ENCODE measurements at places on chromosomes 3 and 15.

GRCh38 chr3:102024270-102024904 lies 175.1 kb downstream of the NFKBIZ start:
- no peaks in the 10 kb centered on the region for H3K36me3 ChIP-seq
- no peaks in the 10 kb centered on the region for H3K27me3 ChIP-seq
- H3K27ac ChIP-seq = no peak overlapping the region
- no peak for DNase-seq

- H3K27ac ChIP-seq = peak overlapping the region; percentile 24
- DNase-seq = no peak
- H3K36me3 ChIP-seq = no peaks in the 10 kb centered on the region
- no peak overlapping the region for H3K4me3 ChIP-seq
Observed at GRCh38 chr3:11611341-11611799, 32.3 kb downstream of the VGLL4 start.

- DNase-seq = no peak
- no peak overlapping the region for H3K4me3 ChIP-seq
- H3K27ac ChIP-seq = no peak overlapping the region
Observed at GRCh38 chr3:65886391-65886790, 152.3 kb downstream of the MAGI1 start.

DNA sequence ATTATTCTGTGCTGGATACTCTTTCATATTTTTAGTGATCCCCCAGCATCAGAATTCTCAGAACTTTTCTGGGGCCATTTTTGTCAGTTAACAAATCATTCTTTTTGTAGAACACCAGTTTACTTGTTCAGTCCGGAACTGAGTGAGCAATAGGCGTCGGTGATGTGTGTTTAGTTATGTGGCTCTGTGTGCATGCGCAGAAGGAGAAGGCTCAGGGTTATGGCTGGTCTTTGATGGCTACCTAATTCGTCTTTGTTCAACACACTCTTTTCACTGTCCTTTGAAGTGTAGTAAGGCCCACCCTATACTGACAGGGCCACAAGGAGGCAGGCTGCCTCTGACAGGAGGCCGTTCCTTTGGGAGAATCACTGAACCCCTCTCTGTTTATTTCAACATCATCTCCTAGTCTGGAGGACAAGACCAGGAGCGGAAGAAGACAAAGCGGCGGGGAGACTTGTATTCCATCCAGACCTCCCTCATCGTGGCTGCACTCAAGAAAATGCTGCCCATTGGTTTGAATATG lies 158.2 kb upstream of the CHRM5 start:
- no peaks in the 10 kb centered on the region for H3K4me1 ChIP-seq
- no peak overlapping the region for H3K4me3 ChIP-seq
- H3K27me3 ChIP-seq = no peaks in the 10 kb centered on the region
- no peak for DNase-seq
- H3K36me3 ChIP-seq = no peaks in the 10 kb centered on the region
- H3K27ac ChIP-seq = no peak overlapping the region

GRCh38 chr3:161070252-161070930 lies 34.8 kb downstream of the B3GALNT1 start:
- H3K4me1 ChIP-seq = peaks cover 35% of the 10 kb centered on the region
- no peaks in the 10 kb centered on the region for H3K36me3 ChIP-seq

- no peak for DNase-seq
- H3K4me3 ChIP-seq = no peak overlapping the region
- no peaks in the 10 kb centered on the region for H3K27me3 ChIP-seq
- no peak overlapping the region for H3K27ac ChIP-seq
- no peaks in the 10 kb centered on the region for H3K36me3 ChIP-seq
Observed at GRCh38 chr3:187987187-187987586, 166.8 kb upstream of the LPP start.

DNA sequence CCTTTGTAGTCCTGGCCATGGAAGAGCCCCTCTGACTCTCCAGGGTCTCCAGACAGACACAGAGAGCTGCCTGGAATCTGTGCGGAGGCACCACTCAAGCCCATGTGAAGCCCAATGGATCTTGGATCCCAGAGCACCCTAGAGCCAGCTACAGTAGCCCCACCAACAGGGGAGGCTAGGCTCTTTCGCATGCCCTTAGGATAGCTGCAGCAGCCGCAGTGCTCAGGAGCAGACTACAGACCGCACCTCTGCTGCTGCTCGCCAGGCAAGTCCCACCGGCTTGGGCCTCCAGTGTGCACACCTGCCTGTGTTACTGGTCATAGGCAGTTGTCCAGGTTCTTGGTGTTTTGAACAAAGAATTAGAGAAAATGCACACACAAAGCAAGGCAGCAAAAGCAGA lies 131.6 kb downstream of the SPATA16 start:
- DNase-seq = no peak
- no peaks in the 10 kb centered on the region for H3K36me3 ChIP-seq
- H3K4me3 ChIP-seq = no peak overlapping the region
- no peaks in the 10 kb centered on the region for H3K27me3 ChIP-seq
- no peak overlapping the region for H3K27ac ChIP-seq

DNA sequence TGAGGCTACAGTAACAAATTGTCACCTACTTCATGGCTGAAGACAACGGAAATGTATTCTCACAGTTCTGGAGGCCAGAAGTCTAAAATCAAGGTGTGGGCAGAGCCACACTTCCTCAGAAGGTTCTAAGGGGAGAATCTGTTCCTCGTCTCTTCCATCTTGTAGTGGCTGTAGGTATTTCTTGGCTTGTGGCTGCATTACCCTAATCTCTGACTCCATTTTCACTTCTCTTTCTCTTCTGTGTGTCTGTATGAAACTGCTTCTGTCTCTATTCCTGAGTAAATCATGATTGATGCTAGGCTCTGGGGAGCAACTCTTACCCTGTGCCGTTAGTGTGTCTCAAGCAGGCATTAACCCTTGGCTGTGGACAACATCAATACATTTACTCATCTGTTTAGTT lies 164.7 kb downstream of the SQOR start:
- no peaks in the 10 kb centered on the region for H3K36me3 ChIP-seq
- no peaks in the 10 kb centered on the region for H3K27me3 ChIP-seq
- no peak overlapping the region for H3K4me3 ChIP-seq

- peaks cover 6% of the 10 kb centered on the region for H3K36me3 ChIP-seq
- no peak for DNase-seq
- H3K27me3 ChIP-seq = no peaks in the 10 kb centered on the region
- no peaks in the 10 kb centered on the region for H3K4me1 ChIP-seq
Observed at GRCh38 chr3:197709135-197709534, 27.6 kb downstream of the RUBCN start.
